Gastroesophageal sphincter (tissue), 4 donors: ENCODE measurements at places on chromosomes 1 and 21. TPM values are rescaled to one million over a fixed set of nuclear protein-coding genes. Genes with fewer than 3 reads are reported as not detected.

The C1orf226 gene
- 17.5 TPM for total RNA-seq

The LCE3D gene
- total RNA-seq = 1.4 TPM

The HSD3B1 gene
- not detected for total RNA-seq

The SMIM34 gene
- not detected for total RNA-seq

The NASP gene
- total RNA-seq = 44.3 TPM

The MECR gene
- total RNA-seq = 8.2 TPM

The E2F2 gene
- total RNA-seq = 0.17 TPM

The FABP3 gene
- total RNA-seq = 33.6 TPM

The LENEP gene
- not detected for total RNA-seq

The NBPF1 gene
- 21.8 TPM for total RNA-seq

The KRTAP21-2 gene
- total RNA-seq = not detected

The APOBEC4 gene
- total RNA-seq = not detected

The ASTN1 gene
- 2.2 TPM for total RNA-seq

The KMO gene
- 1.1 TPM for total RNA-seq

The LDLRAD1 gene
- total RNA-seq = not detected

The RAB7B gene
- total RNA-seq = 0.78 TPM

The NMNAT2 gene
- total RNA-seq = 2.2 TPM

The CYP2J2 gene
- 0.31 TPM for total RNA-seq

The EXOSC10 gene
- 40.9 TPM for total RNA-seq

The MEF2D gene
- 94.3 TPM for total RNA-seq

The OR4F16 gene
- 0.62 TPM for total RNA-seq

The PPT1 gene
- total RNA-seq = 68.0 TPM

The SPRR1B gene
- 15.1 TPM for total RNA-seq

The YRDC gene
- 16.9 TPM for total RNA-seq

The DNASE2B gene
- not detected for total RNA-seq

The ORC1 gene
- 0.47 TPM for total RNA-seq

The CAMK2N1 gene
- total RNA-seq = 29.6 TPM

The ZBTB21 gene
- 8.3 TPM for total RNA-seq
